ENCODE measurements at places on chromosomes 16 and 17. TPM values are rescaled to one million over a fixed set of nuclear protein-coding genes. Genes with fewer than 3 reads are reported as not detected.

DNA sequence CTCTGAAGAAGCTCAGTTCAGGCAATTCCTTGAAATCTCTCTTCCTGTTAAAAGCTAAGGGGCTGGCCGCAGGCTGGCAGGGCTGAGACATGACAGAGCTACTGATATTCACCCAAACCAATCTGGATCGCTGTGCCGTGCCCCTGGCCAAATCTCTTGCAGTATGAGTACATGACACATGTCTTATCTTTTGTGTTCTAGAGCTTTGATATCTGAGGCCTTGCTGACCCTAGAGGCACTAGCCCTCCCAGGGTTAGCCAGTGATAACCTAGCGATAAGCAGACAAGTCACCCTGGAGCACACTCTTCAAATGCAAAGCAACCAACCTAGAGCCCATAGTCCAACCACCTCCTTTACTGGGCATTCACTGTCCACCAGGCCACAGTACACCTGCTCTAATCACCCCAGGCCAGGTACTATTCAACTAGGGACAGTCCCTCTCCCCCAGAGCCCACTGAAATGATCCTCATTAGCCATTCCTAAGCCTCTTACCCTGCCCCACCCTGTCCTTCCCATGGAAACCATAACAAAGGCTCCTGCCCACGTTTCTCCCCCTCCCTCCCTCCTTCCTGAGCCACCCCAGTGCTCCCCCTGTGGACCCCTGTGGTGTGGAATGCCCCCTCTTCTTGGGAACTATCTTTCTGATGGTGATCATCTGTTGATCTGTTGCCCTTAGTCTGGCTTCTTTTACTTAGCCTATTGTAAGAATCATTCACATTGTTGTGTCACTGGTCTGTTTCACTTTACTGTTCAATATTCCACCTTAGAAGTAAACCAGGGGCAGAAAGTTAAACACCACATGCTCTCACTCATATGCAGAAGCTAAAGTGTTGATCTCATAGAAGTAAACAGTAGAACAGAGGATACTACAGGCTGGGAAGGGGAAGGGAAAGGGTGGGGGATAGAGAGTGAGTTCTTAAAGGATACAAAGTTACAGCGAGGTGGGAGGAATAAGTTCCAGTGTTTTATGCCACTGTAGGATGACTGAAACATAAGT lies 52.5 kb downstream of the TEKT5 start:
- no peaks in the 10 kb centered on the region for H3K36me3 ChIP-seq
- H3K4me1 ChIP-seq, result no peaks in the 10 kb centered on the region
- H3K27ac ChIP-seq, result no peak overlapping the region
- DNase-seq, result no peak
- peaks cover 17% of the 10 kb centered on the region for H3K27me3 ChIP-seq

Gene KCNH4
- total RNA-seq, result not detected

Gene MAP2K4
- 16.1 TPM for total RNA-seq

DNA sequence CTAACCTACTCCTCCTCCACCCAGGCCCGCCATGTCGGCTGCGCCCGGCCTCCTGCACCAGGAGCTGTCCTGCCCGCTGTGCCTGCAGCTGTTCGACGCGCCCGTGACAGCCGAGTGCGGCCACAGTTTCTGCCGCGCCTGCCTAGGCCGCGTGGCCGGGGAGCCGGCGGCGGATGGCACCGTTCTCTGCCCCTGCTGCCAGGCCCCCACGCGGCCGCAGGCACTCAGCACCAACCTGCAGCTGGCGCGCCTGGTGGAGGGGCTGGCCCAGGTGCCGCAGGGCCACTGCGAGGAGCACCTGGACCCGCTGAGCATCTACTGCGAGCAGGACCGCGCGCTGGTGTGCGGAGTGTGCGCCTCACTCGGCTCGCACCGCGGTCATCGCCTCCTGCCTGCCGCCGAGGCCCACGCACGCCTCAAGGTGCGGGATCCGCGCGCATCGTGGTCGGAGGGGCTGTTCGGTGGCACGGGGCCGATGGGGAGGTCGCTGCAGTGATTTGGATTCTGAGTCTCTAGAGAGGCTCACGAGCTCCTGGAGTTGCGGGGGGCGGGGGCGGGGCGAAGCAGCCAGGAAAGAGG lies 878 bp downstream of the TRIM72 start:
- H3K27me3 ChIP-seq, result peaks cover 87% of the 10 kb centered on the region
- H3K4me3 ChIP-seq, result peak overlapping the region; percentile 68
- H3K36me3 ChIP-seq, result peaks cover 5% of the 10 kb centered on the region
- H3K27ac ChIP-seq, result no peak overlapping the region
- no peak for DNase-seq
- peaks cover 9% of the 10 kb centered on the region for H3K4me1 ChIP-seq

Gene SPATA2L
- 20.7 TPM for total RNA-seq

GRCh38 chr17:70796757-70797156 lies 627.4 kb downstream of the KCNJ2 start:
- no peak for DNase-seq
- no peaks in the 10 kb centered on the region for H3K36me3 ChIP-seq
- H3K27me3 ChIP-seq, result no peaks in the 10 kb centered on the region

Gene MARCHF10
- total RNA-seq, result not detected

DNA sequence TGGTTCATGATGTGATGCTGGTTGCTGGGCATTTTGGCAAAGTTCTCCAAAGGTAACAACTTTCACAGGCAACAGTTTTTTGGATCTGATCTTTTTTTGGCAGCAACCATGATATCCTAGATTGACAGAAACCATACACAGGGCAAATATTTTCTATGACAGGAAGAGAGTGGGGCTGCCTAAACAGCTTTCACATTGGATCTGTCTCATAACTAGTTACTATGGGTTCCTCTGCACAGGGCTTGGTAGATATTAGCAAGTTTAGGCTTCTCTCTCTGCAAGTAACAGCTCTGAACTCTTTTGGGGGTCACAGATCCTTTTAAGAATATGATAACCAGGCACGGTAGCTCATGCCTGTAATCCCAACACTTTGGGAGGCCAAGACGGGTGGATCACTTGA lies 28.6 kb downstream of the COG4 start:
- no peak overlapping the region for H3K27ac ChIP-seq
- no peak overlapping the region for H3K4me3 ChIP-seq

DNA sequence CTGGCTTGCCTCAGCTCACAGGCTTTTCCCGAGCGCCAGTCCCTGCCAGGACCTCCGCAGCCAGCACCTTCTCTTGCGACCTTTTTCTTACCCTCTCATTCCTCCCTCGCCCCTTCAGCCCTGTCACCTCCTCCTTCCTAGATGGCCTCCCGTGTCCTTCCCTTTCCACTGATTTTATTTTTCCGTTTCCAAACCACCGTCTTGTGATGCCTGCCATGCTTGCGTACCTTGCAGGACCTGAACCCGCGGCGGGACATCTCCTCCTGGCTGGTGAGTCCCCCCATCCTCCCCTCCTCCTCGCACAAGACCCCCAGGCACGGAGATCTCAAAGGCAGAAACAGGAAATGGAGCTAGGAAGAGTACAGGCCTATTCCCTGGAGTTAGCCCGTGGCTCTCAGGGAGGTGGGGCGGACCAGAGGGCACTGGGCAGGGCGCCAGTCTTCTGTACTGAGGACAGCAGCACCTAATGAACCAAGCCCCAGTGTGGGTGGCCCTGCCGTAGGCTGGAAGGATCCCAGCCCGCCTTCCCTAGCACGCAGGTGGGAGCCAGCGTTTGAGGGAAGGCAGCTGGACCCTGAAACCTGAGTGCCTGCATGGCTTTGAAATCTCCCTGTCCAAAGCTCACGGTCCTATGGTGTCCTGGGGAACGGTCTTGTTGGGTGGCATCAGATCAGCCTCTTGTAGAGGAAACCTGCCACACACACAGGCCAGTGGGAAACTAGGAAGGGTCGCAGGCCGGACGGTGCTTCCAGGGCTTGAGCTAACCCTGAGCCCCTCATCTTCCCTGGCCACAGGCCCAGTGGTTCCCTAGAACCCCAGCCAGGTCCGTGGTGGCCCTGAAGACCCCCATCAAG lies 612 bp downstream of the CISD3 start:
- H3K4me3 ChIP-seq, result peak overlapping the region; percentile 90
- no peaks in the 10 kb centered on the region for H3K27me3 ChIP-seq
- DNase-seq, result peak; percentile 90
- H3K36me3 ChIP-seq, result peaks cover 89% of the 10 kb centered on the region
- peak overlapping the region; percentile 85 for H3K27ac ChIP-seq

Gene TMIGD1
- not detected for total RNA-seq

Gene HLF
- total RNA-seq, result 3.3 TPM

- H3K27ac ChIP-seq, result no peak overlapping the region
- H3K4me1 ChIP-seq, result no peaks in the 10 kb centered on the region
- H3K4me3 ChIP-seq, result no peak overlapping the region
- no peaks in the 10 kb centered on the region for H3K36me3 ChIP-seq
Measured at GRCh38 chr16:25888868-25889267, 197.1 kb downstream of the HS3ST4 start.

Gene PFN1
- 580 TPM for total RNA-seq

Gene TRIM65
- 18.9 TPM for total RNA-seq

GRCh38 chr17:74211912-74212208 lies 1.5 kb upstream of the TTYH2 start:
- no peak for DNase-seq
- H3K27me3 ChIP-seq, result peaks cover 48% of the 10 kb centered on the region
- H3K4me3 ChIP-seq, result peak overlapping the region; percentile 70

GRCh38 chr17:20123209-20123608 lies 114.0 kb downstream of the SPECC1 start:
- DNase-seq, result no peak
- no peaks in the 10 kb centered on the region for H3K36me3 ChIP-seq
- H3K4me1 ChIP-seq, result peaks cover 14% of the 10 kb centered on the region
- no peak overlapping the region for H3K27ac ChIP-seq
- no peak overlapping the region for H3K4me3 ChIP-seq

All from Calu3 (cell line).